ENCODE measurements at places on chromosomes 12 and 14.

- no peak for DNase-seq
These were observed 24.0 kb downstream of the PLEKHH1 start for GRCh38 chr14:67557118-67557517.

- DNase-seq = no peak
These were observed 17.4 kb downstream of the GNG2 start for GRCh38 chr14:51877810-51878209.

- DNase-seq = no peak
These were observed 1.7 kb downstream of the ATF7IP start for GRCh38 chr12:14367040-14367661.

GRCh38 chr12:54991161-54991990 is 6.8 kb upstream of the TESPA1 start:
- no peak for DNase-seq

- DNase-seq = no peak
These were observed 1.3 kb downstream of the GPR65 start for GRCh38 chr14:88005978-88006851.

GRCh38 chr14:103330536-103330935 is 3.5 kb upstream of the EIF5 start:
- no peak for DNase-seq

GRCh38 chr12:15001733-15002382 is 29.0 kb downstream of the PDE6H start:
- no peak for DNase-seq

DNA sequence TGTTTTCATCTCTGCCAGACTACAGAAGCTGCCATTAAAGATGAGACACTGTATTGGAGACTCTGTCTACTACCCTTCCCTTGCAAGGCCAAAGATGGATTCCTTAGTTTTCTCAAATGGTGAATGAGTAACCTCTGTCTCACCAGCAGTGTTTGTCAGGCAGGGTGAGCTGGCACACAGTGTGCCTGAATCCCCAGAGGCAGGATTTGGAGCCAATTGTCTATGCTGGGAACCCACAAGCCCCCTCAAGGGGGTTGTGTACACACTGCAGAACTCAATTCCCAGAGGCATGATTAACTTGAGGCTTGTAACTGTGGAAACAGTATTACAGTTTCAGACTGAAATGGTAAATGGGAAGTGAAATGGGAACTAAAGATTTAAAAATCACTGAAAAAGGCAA is 136.8 kb upstream of the PTPRB start:
- no peak for DNase-seq

DNA sequence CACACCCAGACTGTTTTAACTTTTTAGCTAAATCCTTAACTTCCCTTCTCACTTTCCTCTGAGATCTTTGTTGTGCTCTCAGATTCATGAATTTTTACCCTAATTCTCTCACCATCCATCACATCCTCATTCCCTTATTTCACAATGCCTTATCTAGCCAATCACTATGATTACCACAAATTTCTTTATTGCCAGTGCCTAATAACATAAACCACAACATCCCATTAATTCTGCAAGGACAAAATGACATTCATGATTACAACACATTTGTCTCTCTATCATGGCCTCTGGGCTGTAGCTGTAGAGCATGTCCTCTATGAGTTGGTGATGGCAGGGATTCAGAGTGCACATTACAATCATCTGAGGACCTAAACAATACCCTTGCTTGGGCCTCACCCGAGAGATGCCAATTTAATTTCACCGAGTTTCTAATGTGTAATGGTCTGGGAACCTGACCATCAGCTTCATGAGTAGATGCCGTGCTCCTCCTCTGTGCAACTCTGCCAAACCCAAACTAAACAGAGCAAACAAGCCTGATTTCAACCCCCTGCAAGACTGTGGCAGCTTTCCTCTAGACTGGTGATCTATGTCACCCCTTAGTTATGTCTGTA is 99.3 kb downstream of the SPTSSA start:
- no peak for DNase-seq

DNA sequence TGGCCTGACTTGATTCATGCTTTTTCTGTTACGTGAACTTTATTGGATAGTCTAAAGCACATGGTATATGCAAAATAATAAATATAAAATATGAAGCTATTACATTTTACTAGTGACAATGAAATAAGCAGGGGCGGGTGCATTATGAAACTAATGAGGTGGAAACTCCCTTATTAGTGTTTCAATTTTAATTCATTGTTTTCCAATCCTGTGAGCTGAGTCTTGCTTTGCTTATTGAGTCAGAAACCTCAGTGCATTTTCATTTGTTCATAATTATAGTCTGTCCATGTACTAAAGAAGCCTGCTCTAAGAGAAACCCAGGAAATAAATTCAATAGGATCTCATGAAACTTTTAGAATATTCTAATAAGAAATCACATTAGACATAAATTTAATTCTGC is 78.5 kb downstream of the CNTN1 start:
- DNase-seq = no peak

DNA sequence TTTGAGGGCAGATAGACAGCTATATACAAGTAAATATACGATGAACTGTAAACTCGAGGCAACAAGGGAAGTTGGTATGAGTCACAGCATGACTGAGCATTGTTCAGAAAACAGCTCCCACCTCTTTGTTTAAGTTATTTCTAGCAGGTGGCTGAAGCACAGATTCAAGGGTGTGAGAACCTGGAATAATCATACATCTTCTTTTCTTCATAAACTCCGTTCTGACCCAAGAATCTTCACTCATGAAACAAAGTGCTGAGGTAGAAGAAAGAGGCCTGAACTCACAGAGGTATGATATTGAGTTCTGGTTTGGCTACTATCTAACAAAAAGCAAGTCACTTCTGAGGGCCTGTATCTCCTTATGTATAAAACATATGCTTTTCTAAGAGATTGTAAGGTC is 364.1 kb upstream of the KITLG start:
- DNase-seq = no peak

GRCh38 chr12:63944586-63945228 is 100.2 kb downstream of the SRGAP1 start:
- no peak for DNase-seq

GRCh38 chr12:10453156-10453555 is at the start of gene KLRC1:
KLRC1 (minus strand) TSS chr12:10453377; CDS start chr12:10451156, 2,221 bp downstream.
- no peak for DNase-seq

DNA sequence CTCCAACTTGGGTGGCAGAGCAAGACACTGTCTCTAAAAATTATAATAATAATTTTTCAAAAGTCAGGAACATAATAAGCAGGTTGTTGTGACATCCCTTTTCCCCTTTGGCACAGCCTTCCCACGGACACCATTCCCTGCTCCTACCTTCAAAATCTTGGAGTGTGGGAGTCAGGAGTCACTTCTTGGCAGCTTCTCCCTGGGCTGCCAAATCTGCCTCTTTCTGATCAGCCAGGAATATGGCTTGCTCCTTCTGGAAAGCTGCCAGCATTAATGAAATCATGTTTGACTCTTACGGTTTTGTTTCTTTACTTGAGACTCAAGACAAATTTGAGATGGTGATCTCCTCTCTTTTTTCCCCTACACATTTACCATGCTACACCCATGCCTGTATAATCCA is 391.4 kb upstream of the SYT1 start:
- DNase-seq = no peak

DNA sequence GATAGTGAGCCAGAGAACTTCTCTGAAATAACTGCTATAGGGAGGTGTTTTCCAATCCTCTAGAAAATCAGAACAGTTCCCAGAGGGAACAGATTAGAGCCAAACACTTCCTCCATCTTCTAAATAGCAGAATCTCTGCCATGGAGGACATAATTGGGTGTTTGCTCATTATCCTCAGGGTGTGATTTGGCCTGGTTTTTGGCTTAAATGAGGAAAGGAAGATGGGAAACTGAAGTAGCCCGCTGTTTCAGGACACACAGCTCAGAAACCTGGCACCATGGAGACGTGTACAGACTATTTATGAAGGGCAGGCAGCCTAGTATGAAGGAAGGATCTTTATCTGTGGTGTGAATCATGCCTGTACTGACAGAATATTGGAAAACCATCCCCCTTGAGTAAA is 231.7 kb upstream of the PRKD1 start:
- no peak for DNase-seq

DNA sequence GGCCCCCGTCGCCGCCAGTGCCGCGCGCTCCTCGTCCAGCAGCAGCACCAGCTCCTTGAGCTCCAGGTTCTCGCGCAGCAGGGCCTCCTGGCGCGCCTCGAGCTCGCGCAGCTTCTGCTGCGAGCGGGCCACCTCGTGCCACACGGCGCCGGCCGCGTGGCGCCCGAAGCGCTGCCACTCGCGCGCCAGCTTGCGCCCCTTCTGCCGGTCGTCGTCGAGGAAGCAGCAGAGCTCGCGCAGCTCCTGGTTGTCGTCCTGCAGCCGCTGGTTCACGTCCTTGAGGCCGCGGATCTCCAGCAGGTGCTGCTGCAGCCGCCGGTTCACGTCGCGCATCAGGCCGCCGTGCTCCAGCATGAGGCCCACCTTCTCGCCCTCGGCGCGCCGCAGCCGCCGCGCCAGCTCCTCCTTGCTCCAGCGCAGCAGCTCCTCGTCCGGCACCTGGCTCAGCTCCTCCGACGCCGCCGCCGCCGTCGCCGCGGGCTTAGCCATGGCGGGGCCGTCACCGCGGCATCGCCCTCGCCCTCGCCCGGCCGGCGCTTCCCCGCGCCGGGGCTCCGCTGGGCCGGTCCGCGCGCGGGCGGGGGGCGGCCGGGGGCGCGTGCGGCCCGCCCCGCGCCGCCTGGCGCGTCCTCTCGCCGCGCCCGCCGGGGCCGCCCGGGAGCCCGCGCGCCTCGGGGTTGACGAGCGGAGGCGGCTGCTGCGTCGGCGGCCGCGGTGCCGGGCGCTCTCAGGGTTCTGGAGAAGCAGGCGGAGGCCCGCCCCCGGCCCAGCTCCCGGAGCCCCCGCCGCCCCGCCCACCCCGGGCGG is at the start of gene CCDC85C:
Gene CCDC85C (minus strand): TSS at position 737 of the 807 bp plus-strand sequence. CDS start 248 bp downstream, at position 489.
- DNase-seq = no peak

DNA sequence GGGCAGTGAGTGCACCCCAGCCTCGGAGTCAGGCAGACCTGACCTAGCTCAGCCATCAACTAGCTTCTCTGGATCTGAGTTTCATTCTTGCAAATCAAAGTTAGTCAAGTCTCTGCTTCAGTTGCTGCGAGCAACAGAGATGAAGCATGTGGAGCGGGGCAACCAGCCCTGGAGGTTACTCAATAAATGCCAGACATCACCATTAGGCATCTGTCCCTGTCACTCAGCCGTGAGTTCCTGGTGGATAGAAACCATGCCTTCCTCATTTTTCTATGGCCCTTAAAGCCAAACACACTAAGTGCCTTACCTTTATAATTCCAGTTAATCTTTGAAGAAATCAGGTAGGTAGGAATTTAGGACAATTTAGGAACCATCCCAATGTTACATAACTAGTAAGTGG is 19.3 kb downstream of the RFX4 start:
- no peak for DNase-seq

- no peak for DNase-seq
These were observed 109.8 kb upstream of the FOXG1 start for GRCh38 chr14:28656704-28657255.

DNA sequence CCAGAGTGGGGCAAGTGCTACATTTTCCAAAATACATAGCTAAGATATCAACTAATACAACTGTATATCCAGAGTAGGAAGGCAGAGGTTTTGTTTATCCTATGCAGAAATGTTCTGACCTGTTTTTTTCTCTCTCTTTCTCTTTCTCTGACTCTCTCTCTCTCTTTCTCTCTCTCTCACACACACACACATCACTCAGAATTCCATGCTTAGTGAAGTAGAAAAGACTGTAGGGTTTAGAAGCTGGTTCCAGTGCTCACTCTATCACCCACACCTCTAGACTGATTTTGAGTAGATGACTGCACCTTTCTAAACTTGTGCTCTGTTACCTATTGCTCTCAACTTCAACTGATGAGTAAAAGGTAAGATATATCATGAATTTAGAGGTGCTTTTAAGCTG is 356.7 kb downstream of the LRIG3 start:
- no peak for DNase-seq

DNA sequence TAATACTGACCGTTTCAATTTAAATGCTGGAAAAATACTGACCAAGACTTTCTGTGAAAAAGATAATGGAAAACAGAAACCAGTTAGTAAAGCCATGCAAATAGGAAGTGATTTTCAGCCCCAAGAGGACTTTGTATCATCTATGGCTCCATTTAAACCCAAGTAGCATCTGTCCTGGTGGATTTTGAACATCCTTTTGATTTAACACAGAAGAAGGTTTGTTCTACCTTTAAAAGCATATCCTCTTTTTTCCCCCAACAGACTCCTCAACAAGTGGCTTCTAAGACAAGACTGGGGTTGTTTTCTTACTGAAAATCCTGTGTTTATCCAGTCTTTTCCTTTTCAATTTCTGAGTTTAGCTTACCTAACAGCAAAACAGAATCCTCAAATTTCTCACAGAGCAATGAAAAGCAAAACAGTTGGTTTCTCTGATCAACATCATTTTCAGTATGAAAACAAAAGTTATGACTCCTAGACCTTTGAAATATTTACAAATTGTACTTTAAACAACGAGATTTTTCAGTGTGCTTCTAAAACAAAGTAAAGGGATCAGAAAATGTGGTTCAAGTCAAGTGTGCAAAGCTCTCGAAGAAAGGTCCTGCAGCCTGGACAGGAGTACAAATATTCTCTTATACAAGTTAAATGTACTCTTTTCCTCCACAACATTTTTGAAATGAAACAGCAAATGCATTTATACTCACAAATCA is 2.9 kb downstream of the PHLDA1 start:
- no peak for DNase-seq

DNA sequence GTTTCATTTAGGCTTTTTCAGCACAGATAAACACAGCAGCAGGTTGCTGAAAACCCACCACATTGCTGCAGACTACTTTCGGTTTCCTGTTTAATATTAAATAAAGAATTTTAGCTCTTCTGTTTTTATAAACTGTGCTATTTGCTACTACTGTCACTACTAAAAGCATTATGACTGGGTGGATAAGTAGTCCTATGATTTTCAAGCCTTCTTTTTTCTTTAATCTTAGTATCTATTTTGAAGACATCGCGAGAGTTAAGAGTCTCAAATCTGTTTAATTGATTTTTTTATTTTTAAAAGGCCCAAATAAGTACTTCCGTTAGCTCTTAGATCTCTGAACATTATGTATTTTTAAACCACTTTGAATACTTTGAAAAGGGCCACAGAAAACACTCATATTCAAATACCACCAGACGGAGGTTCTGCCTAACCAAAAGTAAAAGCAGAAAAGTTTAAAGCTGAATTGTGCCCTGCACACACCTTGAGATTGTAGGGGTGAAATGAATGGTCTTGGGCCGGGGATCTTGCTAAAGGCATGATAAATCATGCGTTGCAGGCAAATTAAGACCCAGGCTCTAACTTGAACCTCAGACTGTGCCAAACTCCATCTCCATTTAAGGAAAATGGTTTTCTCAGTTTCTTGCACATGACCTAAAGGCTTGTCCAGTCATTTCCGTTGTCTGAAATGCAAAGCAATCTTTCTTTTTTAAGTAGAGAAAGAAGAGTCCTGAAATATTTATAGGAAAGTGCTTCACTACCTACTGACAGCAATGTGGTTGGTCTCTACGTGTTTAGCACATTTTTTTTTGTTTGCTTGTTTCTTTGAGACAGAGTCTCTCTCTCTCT is 13.6 kb upstream of the FOXN3 start:
- no peak for DNase-seq

- DNase-seq = no peak
These were observed 383.0 kb downstream of the PCNX1 start for GRCh38 chr14:71290301-71290700.
